ENCODE measurements at places on chromosomes 11 and 22.
A peak's percentile ranks its signal among the peaks of the same experiment; 100 is the strongest.

GRCh38 chr11:20616920-20617319 is 17.5 kb downstream of the SLC6A5 start:
- DNase-seq: no peak

- no peak for DNase-seq
These were observed 10.2 kb upstream of the FCHSD2 start for GRCh38 chr11:73152086-73152853.

- DNase-seq: no peak
These were observed 1.3 kb downstream of the PARVB start for GRCh38 chr22:44025171-44026065.

DNA sequence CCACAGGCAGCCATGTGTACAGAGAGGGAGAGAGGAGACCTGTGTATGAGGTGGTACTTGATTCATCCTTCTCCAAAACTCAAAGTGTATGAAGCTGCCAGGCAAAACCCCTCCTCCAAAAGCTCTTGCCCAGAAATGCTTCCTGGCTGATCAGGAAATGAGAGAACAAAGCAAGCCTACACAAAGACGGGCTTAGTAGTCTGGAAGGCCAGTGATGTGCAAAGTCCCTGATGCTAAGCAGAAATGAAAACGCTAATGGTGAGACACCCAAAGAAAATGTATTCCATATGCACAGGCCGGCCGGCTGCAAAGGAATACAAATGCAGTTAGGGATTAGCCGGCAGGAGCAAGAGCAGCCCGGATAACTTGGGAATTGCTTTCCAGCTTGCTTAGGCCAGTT is 234.9 kb upstream of the CADM1 start:
- DNase-seq: peak; percentile 40

DNA sequence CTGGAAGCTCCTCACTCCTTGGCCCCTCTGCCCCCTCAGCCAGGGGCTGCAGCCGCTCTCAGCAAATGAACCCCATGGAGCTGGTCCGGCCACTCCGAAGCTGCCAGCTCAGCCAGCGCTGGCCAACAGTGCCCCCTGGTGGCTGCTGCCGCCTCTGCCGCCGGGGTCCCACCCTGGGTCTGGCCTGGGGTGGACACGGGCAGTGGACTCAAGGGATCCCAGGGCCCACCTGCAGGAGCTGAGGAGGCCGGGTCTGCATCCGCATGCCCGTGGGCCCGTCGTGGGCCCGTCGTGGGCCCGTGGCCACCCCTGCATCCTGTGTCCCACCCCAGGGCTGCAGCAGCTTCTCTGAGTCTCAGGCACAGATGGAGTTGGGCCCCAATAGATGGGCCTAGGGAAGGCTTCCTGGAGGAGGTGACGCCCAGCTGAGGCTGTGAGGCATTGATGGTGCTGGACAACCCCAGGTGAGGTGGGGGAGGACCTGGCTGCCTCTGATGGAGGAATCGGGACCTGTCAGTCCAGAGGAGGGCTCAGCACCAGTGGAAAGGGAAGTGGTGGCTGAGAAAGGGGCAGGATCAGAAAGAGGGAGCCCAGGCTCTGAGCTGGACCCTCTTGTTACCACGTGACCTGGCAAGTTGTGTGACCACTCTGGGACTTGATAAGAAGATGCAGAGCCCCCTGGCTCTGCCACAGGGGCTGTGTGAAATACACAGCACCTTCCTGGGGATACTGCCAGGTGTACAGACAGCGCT is 522.3 kb downstream of the BRD1 start:
- peak; percentile 2 for DNase-seq

DNA sequence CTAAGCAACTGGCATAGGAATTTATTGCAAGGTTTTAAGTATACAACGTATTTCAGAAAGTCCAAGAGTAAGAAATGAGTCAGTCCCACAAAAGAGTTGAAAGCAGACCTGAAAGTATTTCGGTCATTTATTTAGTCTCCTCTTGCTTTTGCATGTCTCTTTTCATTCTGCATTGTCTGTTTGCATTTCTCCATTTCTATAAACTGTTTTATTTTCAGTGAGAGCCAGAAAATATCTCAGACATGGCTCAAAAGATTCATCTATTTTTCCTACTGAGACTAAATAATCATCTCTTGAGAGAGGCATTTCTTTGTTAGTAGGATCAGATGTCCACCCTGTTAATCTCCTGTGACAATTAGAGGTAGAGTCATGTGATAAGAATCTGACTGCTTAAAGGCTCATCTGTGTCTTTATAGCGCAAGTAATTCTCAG is 219.1 kb upstream of the CCDC179 start:
- peak; percentile 74 for DNase-seq

DNA sequence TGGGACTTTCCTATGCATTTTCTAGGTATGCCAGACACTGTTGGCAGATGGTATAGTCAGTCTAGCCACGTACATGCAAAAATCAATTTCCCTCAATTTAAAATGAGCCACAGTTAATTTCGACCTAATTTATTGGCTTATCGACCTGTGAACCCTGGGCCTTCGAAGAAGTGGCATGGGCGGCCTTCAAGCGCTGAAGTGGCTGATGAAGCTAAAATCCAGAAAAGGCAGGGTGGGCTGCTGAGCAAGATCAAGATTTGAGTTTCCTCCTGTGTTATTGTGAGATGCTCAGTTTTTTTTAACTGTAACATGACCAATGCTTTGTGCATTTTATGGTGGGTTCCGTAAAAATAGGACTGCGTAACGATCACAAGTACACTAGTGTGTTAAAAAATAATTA is 5.8 kb upstream of the SORL1-AS1 start:
- DNase-seq: no peak

DNA sequence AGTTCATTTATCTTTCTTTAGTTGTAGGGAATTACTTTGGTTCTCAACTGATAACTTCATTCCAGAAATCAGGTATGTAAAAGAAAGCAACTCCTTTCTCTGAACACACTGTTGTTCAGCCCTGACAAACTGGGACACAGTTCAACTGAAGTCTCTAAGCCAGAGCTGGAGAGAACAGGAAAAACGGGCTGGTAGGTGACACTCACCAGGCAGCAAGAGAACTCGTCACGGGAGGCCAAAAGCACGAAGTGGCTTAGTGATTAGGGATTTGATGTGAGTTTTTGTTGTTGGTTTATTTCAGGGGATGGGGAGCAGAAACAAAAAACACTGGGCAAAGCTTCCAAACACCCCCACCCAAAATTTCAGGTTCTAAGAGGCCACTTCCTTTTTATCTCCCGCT is 54.1 kb downstream of the MYH9 start:
- DNase-seq: no peak

DNA sequence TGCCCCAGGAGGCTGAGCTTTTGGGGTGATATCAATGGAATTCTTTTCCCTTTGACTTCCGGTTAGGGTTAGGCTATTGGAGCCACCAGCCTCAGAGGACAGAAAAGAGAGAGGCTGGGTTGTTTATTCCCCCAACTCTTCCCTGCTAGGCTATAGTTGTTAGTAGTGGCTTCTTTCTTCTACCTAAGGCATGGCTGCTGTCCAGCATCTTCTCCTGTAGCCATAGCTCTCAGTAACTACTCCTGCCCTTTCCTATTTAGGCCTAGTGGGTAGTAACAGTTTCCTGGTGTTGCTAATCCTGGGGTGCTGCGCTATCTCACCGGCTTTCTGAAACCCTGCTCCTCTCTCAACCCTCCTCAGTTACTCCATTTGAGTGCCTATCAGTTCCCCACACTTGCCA is 184.9 kb downstream of the TENM4 start:
- DNase-seq: no peak

DNA sequence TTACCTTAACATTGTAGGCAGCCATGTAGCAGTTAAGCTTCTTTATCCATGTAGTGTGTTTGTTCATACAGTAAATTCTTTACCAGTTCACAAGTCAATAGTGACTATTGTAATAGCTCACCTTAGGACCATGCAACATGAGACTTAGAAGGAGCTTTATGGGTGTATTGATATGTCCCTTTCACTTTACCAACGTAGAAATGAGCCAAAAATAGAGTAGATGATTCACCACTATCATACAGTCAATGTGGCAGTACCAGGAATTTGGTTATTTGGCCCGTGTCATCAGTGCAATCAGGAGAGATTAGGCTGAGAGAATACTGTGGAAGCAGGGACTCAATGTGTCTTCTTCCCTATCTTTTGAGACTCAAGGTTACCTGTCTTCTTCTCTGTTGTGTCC is 4.7 kb downstream of the ZDHHC13 start:
- no peak for DNase-seq

DNA sequence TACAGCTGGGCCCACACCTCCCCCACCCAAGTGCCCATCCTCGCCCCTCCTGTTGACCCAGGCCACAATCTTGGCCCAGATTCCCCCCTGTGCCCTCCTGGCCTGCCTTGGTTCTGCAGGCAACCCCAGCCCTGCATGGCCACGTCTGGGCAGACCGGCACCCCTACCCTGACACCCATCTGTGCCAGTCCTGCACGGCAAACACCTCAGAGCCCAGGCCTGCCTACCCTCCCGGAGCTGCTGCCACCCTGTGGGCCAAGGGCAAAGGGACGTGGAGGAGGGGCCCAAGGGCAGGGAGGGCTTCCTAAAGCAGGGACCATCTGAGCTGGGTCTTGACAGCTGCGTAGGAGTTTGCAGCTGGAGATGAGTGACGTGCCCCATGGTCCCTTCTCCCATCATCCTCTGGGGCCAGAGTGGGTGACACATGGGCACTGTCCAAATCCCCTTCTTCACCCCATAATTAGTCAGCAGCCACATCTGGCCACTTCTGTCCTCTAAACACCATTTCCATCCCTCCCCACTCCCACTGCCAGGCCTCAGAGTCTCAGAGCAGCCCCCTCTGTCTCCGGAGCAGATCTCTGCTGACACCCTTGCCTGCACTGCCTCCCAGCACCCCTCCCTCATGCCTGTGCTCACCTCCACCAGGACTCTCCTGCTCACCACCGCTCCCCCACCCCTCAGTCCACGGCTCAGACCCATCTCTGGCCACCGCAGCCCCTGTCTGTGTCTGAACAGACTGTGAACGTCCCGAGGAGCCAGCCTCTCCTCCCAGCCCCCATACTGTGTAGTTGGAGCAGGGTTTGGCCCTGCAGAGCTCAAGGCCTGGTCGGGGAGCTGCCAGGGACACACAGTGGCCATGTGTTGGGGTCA is 35.6 kb upstream of the PPARA start:
- no peak for DNase-seq

GRCh38 chr11:37710031-37710430 is 1112.0 kb upstream of the RAG2 start:
- DNase-seq: peak; percentile 24

GRCh38 chr22:22349455-22349836 is 104.9 kb downstream of the VPREB1 start:
- DNase-seq: no peak

GRCh38 chr22:28594797-28595462 is 84.7 kb downstream of the TTC28 start:
- DNase-seq: peak; percentile 77

- no peak for DNase-seq
These were observed 10.6 kb downstream of the PRODH start for GRCh38 chr22:18925368-18926064.

- no peak for DNase-seq
These were observed 537.6 kb downstream of the TBC1D22A start for GRCh38 chr22:47299863-47300697.

DNA sequence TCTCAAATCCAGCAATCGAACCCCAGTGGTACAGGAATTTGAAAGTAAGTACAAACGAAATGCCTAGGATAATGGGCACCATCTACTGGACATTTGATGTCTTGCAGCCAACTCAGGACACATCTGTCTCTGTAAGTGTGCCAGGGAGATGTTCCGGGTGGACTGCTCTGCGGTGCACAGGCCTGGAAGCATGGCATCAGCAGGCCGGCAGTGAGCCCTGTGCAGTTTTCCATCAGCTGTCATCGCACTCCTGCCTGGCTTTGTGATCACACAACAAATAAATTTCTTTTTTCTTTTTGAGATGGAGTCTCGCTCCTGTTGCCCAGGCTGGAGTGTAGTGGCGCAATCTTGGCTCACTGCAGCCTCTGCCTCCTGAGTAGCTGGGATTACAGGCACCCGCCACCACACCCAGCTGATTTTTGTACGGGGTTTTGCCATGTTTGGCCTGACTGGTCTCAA is 71.0 kb downstream of the JAM3 start:
- DNase-seq: peak; percentile 77

Measured in fibroblast of skin of abdomen (primary cell).